Activated naive CD4-positive, alpha-beta T cell (primary cell): ENCODE measurements at places on chromosomes 16 and 17.

DNA sequence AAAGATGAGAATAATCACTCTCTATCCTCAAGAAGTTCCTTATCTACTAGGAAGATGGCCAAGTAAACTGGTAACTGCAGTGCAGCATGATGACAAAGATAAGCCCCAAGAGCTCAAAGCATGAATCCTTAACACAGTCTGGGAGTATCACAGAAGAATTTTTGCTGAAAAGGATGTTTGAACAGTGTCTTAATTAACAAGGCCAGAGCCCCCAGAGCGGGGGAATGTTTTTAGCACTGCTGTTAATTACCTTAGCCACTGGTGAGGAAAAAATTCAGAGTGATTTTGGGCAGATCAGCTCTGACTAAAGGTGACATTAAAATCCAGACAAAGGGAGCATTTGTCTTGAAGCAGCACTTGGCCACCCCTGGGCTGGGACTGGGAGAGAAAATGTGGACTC, 30.1 kb downstream of the ADAMTS18 start:
- no peak for DNase-seq

DNA sequence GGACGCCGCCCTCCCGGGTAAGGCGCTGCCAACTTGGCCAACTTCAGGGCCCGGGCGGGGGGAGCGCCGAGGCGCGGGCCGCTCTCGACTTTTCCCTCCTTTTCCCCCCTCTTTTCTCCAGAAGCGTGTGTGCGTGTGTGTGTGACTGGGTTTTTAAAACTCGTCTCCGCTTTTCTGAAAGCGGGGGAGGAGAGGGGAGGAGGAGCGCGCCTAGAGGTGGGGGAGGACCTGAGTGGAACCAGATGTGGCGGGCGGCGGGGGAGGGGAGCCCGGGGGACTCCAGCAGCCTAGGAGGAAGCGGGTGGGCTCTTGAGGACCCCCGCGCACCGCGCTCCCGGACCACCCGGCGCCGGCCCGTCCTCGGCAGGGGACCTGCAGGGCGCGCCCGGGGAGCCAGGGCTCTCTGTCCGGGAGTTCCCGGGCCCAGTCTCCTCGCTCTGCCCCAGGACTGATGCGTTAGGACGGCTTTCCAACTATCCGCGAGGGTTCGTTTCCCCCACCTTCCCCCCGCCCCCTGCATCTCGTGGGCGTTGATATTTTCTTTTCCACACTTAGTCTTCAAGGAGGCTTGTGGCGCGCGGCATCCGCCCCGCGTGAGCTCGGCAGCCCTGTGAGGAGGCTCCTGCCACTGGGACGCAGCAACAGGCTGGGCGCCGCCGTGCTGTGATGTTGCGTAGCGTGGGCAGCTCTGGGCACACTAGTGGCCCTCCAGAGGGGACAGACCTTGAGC, 599 bp downstream of the MRC2 start:
- DNase-seq = no peak

GRCh38 chr16:9389543-9390207, 298.2 kb downstream of the HAPSTR1 start:
- no peak for DNase-seq

GRCh38 chr16:65832679-65833078, 533.8 kb upstream of the CDH5 start:
- DNase-seq = no peak

DNA sequence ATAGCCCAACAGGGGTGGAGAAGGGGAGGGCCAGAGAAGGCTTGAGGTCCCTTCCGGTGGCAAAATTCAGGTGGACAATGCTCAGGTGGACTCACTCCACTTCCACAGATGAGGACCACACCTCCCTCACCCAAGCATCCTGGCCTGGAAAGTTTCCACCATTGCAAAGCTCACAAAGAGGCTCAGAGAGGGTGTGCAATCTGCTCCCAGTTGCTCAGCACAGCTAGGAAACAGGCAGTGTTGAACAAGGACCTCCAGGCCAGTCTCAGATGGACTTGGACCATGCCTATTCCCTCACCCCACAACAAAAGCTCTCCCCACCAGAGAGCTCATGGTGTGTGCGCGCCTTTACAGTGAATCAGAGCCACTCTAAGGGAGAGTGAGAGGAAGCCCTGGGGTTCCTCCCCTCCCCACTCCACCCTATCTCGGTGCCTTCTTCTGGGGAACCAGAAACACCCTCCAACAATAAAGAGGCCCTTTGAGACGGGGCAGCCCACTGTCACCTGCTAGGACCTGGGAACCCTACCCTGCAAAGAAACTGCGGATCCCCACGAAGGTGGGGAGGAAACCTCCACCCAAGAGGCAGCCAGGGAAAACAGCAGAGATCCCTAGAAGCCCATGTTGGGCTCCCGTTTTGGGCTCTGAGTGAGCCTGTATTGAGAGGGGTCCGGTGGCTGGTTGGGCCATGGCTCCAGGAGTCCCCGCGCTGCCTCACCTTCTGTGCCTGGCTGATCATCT, 1.6 kb downstream of the FAM83G start:
- no peak for DNase-seq

DNA sequence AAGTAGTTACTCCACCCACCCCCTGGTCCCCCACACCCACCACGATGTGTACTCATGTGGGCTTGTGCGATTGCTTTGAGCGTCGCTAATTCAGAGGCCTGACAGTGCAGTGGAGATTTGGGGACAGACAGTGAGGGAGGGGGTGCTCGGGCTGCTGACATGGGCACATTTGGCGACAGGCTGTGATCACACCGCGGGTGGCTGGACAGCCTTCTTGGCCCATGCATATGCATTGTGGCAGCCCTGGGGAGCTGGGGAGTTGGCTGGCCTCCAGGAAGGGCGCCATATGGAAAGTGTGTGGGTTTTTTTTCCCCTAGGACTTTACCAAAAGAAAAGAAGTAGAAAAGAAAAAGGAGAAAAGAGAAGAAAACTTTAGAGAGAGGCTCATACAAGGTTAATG, 275.5 kb upstream of the N4BP1 start:
- no peak for DNase-seq

GRCh38 chr17:19384723-19385391, 2.1 kb downstream of the MFAP4 start:
- DNase-seq = no peak

GRCh38 chr16:54489225-54490111, 202.9 kb upstream of the IRX3 start:
- DNase-seq = no peak

GRCh38 chr16:50457979-50458491, 89.2 kb upstream of the BRD7 start:
- no peak for DNase-seq

DNA sequence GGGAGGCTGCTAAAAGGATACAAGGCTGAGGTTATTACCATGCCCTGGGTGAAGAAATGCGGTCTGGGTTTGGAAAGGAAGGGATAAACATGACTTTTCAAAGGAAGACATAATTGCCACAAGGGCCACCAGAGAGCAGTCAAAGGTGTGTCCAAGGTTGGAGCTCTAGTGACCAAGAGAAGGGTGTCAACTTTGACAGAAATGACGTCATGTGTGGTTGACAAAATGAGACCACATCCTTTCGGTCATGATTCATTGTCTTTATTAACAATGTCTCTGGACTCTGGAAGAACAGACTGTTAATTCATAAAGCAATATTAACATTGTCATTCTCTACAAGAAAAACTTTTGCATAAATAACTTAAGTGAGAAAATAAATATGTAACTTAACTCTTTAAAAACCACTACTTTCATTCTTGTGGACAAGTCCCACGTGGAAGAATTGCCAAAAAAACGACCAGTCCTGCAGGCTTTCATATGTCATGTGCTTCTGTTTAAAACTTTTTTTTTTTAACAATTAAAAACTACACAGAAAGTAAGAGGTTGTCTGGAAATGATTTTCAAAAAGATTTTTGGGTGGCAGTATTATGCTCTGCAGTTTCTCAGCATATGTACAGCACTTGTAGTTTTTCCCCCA, 5.0 kb downstream of the SOST start:
- no peak for DNase-seq
